ENCODE measurements at places on chromosomes 12 and 14.
A peak's percentile ranks its signal among the peaks of the same experiment; 100 is the strongest.

GRCh38 chr12:55985341-55985740 is 11.5 kb downstream of the RAB5B start:
- no peak for DNase-seq

GRCh38 chr14:80037349-80037748 is 174.0 kb downstream of the DIO2 start:
- no peak for DNase-seq

DNA sequence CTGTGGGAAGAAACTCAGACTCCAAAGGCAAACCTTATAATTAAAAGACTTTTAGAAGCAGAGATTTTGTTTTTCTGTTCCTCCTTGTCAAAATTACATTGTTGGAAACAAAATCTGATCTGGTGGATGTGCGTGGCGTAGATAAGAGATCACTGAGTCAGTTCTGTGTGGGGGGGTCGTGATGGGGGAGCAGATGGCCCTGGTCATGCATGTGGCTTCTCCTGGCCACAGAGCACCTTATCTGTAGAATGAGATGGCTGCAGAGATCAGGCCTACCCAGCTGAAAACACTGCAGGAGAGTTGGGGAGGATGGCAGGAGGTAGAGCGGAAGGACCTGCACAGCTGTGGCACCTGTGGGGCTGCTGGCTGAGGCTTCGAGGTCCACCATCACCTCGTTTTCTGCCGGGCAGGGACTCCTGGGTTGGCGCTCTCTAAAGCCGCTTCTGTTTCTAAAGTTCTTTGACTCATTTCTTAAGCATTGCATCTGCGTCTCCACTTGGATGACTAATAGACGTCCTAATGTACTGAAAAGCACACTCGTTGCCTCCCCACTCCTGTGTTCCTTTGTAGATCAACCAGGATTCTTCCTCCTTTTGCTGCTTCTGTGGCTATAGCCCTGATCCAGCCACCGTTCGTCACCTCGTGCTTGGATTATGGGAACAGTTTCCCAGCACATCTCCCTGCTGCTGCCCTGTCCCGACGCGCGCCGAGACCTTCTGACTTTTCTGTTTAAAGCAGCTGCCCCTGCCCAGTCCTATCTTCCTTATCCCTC is 93.4 kb downstream of the TSPAN9 start:
- DNase-seq = peak; percentile 89

DNA sequence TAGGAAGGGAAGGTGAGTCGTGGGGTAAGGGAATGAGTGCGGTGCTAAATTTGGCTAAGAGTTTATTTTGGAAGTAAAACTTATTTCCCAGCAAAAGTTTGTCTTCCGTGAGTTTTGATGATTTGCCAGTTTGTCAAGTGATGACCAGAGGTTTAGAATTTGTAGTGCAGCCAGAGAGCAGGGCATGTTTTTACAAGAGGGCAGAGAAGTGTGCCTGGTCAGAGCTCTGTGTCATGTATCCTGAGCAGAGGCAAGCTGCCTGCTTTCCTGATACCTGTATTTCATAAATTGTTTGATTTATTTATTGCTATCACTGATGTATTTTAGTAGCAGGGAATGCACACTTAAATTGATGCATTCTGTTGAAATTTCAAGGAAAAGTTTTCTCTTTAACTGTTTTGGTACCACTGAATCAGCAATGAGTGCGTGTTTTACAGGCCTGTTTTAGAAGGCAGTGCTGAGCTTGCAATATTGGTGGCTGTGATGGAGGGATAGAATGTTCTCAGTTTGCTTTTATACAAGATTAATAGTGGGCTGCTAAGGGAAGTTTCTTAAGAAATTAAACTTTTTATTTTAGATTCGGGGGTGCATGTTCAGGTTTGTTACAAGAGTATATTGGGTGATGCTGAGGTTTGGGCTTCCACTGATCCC is 19.7 kb upstream of the RD3L start:
- DNase-seq = no peak

- DNase-seq = peak; percentile 97
These were observed 105.0 kb downstream of the ETNK1 start for GRCh38 chr12:22729957-22730443.

DNA sequence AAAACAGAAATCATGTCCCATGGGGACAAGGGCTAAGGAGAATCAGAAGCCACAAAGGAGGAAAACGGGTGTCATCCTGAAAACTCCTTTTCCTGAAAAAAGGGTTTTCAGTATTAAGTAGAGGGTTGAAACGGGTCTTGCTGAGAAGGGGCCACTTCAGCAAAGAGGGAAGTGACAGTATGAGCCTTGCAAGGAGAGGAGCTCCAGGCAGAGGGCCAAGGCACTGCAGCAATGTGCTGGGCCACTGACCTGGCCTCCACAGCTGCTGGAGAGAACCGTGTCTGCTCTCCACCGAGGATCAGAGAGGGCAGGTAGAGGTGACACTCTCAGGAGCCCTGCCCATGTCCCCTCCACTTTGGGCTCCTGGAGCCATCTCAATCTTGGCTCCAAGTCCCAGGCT is 103.3 kb downstream of the NCOR2 start:
- DNase-seq = no peak

- DNase-seq = peak; percentile 26
These were observed 39.2 kb downstream of the LTBP2 start for GRCh38 chr14:74572726-74573301.

DNA sequence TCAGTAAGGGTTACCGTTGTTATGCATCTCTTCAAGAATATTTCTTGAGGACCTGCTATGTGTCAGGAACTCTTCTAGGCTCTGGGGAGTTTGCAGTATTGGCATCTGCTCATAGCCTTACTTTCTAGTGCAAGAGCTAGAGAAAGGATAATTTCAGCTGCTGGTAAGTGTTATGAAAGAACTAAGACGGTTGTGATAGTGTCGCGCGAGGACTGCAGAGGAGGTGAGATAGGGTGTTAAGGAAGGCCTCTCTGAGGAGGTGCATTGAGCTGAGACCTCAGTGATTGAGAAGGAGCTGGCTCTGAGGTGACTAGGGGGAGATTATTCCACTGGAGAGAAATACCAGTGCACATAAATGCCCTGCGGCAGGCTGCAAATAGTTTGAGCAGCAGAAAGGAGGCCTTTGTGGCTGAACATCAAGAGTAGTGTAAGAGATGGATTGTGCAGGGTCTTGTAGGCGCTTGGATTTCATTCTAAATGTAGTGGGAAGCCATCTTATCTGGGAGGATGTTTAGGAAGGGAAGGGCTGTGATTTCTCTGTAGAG is 824 bp downstream of the DDX55 start:
- DNase-seq = no peak

DNA sequence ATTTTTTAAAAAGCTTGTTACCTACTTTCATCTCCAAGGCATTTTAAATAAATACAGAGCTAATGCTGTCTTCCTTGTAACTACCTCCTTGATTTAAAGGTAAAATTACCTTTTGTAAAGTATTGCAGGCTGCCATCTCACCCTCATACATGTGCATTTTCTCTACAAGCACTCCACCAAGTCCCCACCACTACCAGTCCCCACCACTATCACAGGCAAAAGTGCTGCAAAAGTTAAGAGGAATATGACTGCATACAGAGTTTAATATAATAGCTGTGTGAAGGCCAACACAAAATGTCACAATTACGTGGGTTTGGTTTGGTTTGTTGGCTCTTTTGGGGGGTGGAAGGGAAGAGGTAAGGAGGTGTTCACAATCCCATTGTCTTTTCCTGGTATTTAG is 9.6 kb downstream of the SIX1 start:
- no peak for DNase-seq

- peak; percentile 79 for DNase-seq
These were observed 3.8 kb upstream of the ARHGAP9 start for GRCh38 chr12:57483466-57483865.

DNA sequence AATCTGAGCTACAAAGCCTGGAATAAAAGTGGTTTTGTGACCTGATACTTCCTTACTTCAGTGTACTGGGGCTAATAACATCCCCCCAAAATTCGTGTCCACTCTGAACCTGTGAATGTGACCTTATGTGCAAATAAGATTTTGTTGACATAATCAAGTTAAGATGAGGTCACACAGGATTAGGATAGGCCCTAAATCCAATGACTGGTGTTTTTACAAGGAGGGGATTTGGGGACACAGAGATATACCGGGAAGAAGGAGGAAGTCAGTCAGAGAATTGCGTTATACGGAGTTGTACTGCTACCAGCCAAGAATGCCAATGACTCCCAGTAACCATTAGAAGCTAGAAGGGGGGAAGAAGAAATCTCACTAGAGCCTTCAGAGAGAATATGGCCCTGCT is 299.9 kb downstream of the ACSS3 start:
- DNase-seq = no peak

- no peak for DNase-seq
These were observed 172.9 kb upstream of the AVPR1A start for GRCh38 chr12:63323942-63324341.

- no peak for DNase-seq
These were observed 17.5 kb downstream of the STON2 start for GRCh38 chr14:81382517-81383225.

GRCh38 chr12:94616203-94616729 is 34.1 kb downstream of the TMCC3 start:
- DNase-seq = no peak

DNA sequence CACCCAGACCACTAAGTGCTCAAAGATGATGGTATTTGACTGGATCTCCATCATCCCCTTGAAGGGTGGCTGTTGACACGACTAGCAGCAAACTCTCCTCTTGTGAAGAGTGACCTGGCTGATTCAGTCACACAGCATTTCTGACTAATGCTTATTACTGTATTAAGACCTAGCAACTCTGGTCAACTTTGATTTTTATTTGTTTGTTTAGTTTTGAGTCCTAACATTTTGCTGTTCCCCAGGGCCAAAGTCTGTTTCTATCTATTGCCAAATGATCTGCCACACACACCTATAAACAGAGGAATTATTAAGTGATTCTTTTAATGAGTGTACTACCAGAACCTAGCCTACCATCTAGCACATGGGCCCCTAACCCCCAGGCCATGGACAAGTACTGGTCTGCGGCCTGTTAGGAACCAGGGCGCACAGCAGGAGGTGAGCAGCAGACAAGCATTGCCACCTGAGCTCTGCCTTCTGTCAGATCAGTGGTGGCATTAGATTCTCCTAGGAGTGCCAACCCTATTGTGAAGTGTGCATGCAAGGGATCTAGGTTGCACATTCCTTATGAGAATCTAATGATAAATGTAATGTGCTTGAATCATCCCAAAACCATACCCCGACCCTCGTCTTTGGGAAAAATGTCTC is 120.0 kb downstream of the RPS6KA5 start:
- DNase-seq = no peak
